Activated naive CD8-positive, alpha-beta T cell treated with anti-CD3 and anti-CD28 coated beads, Interleukin-2, amount 50 U/mL, for 24 hours (primary cell): ENCODE measurements at places on chromosomes 2 and 18.

DNA sequence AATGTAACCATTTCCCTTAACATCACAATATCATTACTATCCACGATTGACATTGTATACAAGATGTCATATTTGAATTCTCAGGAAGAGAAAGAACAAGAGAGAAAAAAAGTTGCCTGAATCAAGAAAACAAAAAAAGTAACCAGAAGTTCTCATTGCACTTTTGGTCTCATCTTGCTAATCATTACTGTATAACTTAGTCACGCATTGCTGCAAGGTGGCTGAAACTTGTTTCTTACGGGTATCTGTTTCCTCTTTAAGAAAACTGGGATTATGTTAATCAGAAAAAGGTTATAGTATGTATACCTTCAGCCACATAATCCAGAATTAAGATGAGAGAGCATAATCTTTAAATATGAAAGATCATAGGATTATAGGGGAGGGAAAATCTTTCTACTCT is 639.7 kb upstream of the SYT4 start:
- no peak overlapping the region for H3K4me3 ChIP-seq
- no peaks in the 10 kb centered on the region for H3K27me3 ChIP-seq
- no peaks in the 10 kb centered on the region for H3K4me1 ChIP-seq
- no peak for DNase-seq
- no peaks in the 10 kb centered on the region for H3K36me3 ChIP-seq
- no peak overlapping the region for H3K27ac ChIP-seq

- no peaks in the 10 kb centered on the region for H3K36me3 ChIP-seq
- H3K27ac ChIP-seq, result no peak overlapping the region
- no peak overlapping the region for H3K4me3 ChIP-seq
- DNase-seq, result no peak
- H3K27me3 ChIP-seq, result no peaks in the 10 kb centered on the region
Observed at GRCh38 chr2:150531591-150531990, 44.1 kb upstream of the RND3 start.

- no peaks in the 10 kb centered on the region for H3K36me3 ChIP-seq
- H3K27ac ChIP-seq, result no peak overlapping the region
- H3K27me3 ChIP-seq, result peaks cover 65% of the 10 kb centered on the region
- peaks cover 21% of the 10 kb centered on the region for H3K4me1 ChIP-seq
- DNase-seq, result no peak
- H3K4me3 ChIP-seq, result no peak overlapping the region
Observed at GRCh38 chr2:72921853-72922252, 4.5 kb downstream of the EMX1 start.

DNA sequence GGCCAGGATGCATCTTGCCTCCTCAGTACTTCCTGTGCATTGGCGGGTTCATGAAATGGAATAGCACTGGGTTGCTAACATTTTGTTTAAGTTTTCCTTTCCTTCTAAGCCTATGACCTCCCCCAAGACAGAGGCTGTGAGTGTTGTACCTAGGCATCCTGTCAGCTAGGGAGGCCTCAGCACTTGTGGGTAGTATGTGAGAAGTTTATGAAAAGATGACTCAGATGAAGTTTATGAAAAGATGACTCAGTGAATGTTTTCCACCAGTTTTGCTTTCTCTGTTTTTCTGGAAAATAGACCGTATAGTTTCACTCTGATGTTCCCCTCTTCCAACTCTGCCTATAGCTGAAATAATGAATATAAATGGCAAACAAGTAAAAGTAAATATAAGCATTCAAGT is 412.9 kb downstream of the TMEM182 start:
- H3K4me3 ChIP-seq, result no peak overlapping the region
- H3K27me3 ChIP-seq, result no peaks in the 10 kb centered on the region
- H3K27ac ChIP-seq, result no peak overlapping the region
- DNase-seq, result no peak

DNA sequence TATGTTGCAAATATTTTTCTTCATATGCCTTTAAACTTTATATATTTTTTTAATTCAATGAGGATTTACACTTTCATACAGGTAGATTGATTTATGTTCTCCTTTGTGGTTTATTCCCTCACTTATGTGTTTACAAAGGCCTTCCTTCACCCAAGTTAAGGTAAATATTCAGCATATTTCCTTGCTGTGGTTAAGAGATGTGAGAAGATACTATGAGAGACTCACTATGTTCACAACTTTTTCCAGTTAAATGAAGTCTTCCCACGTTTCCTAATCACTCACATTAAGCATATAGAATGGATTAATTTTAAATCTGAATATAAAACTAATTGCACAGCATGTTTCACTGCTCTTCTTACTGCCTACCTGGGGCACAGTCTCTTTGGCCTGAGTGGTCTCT is 597 bp downstream of the PECR start:
- no peaks in the 10 kb centered on the region for H3K36me3 ChIP-seq
- H3K4me3 ChIP-seq, result peak overlapping the region; percentile 98
- H3K27ac ChIP-seq, result peak overlapping the region; percentile 91

DNA sequence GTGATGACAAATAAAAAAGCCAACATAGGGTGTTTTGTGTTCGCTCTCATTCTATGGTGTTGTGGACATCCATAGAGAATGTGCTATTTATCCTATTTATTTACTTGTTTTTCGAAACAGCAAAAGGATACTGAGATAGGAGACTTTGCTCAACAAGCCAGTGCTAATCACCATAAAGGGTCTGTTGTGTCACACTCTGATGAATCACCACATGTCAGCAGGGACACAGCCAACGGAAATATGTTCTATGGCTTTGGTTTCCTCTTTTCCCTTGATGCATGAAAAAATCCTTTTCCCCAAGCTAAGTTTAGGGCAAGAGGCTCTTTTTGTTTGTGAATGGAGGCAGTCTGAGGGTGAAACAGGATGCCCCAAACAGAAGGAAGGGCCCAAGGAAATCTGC is 154.3 kb downstream of the RNF152 start:
- no peak overlapping the region for H3K27ac ChIP-seq
- H3K27me3 ChIP-seq, result no peaks in the 10 kb centered on the region
- H3K36me3 ChIP-seq, result no peaks in the 10 kb centered on the region
- no peak overlapping the region for H3K4me3 ChIP-seq
- no peak for DNase-seq
- no peaks in the 10 kb centered on the region for H3K4me1 ChIP-seq
